Tibial nerve (tissue), 4 donors: ENCODE measurements at places on chromosomes 5 and 9. TPM values are rescaled to one million over a fixed set of nuclear protein-coding genes. Genes with fewer than 3 reads are reported as not detected.
A peak's percentile ranks its signal among the peaks of the same experiment; 100 is the strongest.

Gene MCC
- total RNA-seq: 55.5 TPM

Gene RASEF
- 2.4 TPM for total RNA-seq

Gene ACSL6
- 3.3 TPM for total RNA-seq

Gene FYB1
- total RNA-seq: 25.1 TPM

Gene GPR151
- not detected for total RNA-seq

Gene CHD1
- total RNA-seq: 55.7 TPM

Gene KLF4
- total RNA-seq: 93.3 TPM

Gene CACNA1B
- under 0.01 TPM for total RNA-seq

Gene CAMK2A
- 2.4 TPM for total RNA-seq

Gene SPATA31A3
- total RNA-seq: not detected

Gene UGT3A2
- not detected for total RNA-seq

Gene FAM200C
- 12.5 TPM for total RNA-seq

DNA sequence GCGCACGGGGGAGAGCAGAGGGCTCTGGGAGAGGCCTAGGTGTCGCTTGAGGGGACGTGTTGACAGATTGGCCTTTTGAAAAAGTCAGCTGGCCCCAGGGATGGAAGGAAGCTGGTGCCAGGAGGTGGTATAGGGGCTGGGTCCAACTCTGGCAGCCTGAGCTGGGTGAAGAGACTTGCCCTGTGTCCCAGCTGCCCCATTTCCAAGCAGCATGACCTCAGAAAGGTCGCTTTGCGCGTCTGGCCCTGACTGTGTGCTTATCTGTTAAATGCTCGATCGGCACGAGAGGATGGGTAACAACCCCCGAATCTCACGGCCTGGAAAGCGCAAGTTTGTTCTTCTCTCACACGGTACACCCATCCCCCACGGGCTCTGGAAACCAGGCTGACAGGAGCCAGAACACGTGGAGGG, 31.2 kb upstream of the LAMC3 start:
- DNase-seq: no peak

GRCh38 chr9:99509900-99510535, 287.9 kb downstream of the SEC61B start:
- no peak for DNase-seq

- no peak for DNase-seq
These were observed 280.8 kb downstream of the FANCC start for GRCh38 chr9:95036676-95037075.

- peak; percentile 35 for DNase-seq
These were observed 525.6 kb downstream of the PDE4D start for GRCh38 chr5:59367791-59368394.

GRCh38 chr5:89542736-89543135, 659.8 kb upstream of the MEF2C start:
- DNase-seq: no peak

DNA sequence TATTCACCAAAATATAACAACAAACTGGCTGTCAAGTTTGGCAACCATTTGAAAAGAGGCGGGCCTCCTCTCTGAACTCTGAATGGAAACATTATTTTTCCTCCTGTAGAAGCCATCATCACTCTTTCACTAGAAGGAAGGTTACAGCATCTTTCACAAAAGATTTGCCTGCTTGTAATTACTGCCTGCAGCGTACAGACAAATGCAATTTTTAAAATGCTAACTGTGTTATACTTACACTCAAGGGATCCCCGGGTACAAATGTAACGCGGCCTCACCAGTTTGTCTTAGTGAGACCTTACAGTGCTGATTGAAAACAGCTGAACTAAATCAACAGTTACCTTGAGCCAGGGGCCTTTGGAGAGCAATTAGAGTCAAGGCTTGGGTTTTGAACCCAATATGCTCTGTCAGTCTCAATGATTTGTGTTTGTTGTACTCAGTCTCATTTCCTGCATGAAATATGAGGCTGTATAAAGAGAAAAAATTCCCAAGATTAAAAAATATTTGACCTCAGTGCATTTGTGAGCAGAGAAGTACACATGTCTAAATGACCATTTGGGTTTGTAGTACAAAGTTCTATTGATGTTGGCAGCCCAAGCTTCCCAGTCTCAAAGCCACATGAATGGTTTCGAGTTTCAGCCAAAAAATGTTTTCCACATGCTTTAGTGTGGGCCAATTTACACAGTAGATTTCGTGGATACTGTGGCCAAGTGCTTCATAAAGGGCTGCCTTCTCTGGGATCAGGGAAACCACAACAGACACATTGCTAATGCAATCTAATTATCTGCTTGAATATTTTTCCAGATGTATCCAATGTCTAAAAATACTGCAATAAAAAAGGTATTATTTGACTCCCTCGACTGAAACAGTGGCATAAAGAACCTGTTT, 500.0 kb downstream of the SPATA31D1 start:
- DNase-seq: peak; percentile 20

GRCh38 chr5:99775189-99775588, 760.0 kb upstream of the FAM174A start:
- DNase-seq: no peak

GRCh38 chr5:176700239-176700847, 53.1 kb downstream of the TSPAN17 start:
- no peak for DNase-seq

GRCh38 chr5:84092738-84093137, 291.9 kb downstream of the EDIL3 start:
- DNase-seq: no peak

- no peak for DNase-seq
These were observed 138.7 kb downstream of the RAPGEF6 start for GRCh38 chr5:131496400-131496713.

DNA sequence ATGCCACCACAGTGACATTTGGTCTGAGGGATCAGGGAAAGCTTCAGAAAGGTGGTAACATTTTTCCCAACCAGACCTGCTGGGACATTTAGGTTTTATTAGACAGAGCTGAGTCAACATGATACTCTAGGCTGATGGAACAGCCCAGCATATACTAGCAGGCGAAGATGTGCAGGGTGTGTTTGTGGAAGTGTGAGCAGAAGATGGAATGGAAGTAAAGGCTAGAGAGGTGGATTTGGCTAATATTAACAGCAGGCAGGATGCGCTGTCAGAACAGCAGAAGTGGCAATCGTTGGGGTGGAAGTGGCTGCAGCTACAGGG, 340.6 kb downstream of the ASTN2 start:
- no peak for DNase-seq

DNA sequence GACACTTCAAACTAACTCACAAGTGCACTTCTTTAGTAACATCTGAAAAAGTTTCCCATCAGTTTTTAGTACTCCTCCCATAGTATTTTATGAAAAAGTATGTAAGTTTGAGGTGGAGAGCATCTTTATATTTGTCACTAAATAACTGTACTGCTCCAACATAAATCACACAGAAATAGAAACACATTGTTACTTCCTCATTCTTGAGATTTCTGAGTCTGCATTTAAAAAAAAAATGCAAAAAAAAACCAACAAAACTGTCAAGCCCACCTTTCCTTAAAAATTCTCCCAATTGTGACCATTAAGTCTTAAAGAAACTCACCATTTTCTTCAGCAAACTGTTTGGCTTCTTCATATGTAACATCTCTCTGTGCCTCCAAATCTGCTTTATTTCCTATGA, 18.7 kb downstream of the RAB14 start:
- DNase-seq: no peak

GRCh38 chr5:107860044-107860443, 189.3 kb upstream of the EFNA5 start:
- DNase-seq: no peak

DNA sequence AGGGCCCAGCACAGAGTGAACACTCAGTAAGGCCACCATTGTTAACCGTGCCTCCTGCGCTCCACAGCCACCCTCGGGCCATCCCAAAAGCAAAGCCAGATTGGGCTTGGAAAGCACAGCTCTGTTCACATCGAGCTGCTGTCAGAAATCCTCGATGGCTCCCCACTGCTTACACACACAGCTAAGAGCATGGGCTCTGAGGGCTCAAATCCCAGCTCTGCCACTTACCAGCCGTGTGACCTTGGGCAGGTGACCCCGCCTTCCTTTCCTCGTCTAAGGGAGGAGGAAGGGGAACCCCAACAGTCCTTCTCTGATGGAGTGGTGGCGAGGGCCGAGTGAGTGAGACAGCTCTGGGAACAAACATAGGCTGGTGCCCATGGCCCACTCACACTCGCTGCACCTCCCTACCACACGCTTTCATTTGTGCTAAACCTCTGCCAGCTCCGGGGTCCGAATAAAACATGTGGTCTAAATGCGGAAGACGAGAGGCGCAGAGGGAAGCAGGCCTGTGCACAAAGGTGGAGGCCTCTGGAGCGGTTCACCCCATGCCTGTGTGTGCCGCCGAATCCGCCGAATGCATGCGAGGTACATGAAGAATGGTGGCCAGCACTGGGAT, 139.3 kb downstream of the PAX5 start:
- DNase-seq: no peak

DNA sequence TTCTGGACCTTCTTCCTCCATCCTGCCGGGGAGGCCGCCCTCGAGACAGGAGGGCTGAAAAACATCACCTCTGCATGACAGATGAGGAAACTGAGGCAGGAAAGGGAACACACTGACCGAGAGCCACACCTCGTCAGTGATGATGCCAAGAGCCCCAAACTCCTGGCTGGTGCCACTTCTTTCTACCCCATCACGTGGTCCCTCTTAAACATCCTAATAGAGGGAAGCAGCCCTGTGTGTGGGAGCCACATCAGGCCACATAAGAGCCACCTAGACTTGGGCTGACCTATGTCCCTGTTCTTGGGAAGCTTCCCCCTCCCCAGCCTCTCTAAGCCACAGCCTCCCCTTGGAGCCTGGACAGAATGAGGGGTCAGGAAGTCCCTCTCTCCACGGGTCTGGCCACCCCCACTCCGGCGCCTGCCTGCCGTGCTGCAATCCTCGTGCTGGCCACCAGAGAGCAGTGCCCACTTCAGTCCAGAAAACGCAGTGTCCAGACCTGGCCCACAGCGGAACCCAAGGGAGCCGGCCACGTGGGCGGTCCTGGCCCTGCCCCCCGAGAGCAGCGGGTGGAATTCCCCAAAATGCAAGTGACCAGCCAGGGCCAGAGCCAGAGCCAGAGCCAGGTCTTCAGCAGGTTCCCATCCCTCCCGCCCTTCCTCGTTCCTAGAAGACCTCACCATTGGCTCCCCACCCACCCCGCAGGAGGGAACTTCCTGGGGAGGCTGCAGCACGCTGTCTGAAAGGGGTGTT, 54.7 kb upstream of the SARDH start:
- DNase-seq: peak; percentile 78

- no peak for DNase-seq
These were observed 7.6 kb upstream of the OTULIN start for GRCh38 chr5:14656898-14657297.

GRCh38 chr9:794386-794785, 47.1 kb upstream of the DMRT1 start:
- no peak for DNase-seq

GRCh38 chr5:80372780-80373179, 35.1 kb upstream of the ZFYVE16 start:
- DNase-seq: no peak

DNA sequence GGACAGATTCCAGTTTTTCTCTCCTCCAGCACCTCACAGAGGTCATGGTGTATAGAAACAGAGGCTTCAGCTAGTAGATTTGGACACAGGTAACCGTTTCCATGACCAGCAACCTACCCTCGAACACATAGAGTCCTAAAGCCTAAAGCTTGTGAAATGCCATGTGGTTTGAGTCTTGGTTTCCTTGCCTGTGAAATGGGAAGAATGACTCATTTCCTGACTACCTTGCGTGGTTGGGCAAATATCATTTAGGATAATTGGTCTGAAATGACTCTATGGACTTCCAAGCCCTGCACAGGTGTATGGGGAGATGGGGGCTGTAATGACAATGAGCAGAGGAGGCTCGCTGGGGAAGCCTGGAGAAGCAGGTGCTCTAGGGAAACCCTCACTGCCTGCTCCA, 134.6 kb downstream of the TTLL11 start:
- no peak for DNase-seq

DNA sequence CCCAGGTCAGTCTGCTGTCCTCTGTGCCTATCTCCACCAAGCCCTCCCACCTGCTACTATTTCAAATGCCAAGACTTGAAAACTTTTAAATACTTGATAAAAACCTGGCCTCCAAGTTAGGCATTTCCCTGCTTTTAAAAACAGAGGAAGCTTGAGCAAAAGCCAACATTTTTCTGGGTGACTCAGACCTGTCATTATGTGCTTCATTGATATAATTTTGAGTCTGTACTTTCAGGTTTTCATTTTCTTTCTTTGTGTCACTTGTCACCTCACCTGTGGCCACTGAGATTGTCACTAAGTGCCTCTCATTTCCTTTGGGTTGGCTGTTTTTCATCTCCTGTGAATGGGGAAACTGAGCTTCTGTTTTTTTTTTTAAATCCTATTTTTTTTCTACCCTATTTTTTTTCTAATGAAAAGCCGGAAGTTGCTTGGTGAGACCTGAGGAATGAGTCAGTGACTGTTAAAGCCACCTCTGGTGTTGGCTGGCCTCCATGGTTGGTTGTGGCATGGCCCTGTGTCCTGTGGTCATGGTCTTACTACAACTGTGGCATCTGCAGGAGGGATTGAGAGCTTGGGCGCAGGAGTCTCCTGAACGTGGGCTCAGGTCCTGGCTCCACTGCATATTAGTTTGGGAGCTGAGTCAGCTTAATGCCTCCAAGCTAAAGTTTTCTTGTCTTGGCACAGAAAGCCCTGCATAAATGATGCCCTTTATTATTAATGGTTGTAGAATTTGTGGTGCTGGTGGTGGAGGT, 56.7 kb downstream of the ARHGAP26 start:
- no peak for DNase-seq

DNA sequence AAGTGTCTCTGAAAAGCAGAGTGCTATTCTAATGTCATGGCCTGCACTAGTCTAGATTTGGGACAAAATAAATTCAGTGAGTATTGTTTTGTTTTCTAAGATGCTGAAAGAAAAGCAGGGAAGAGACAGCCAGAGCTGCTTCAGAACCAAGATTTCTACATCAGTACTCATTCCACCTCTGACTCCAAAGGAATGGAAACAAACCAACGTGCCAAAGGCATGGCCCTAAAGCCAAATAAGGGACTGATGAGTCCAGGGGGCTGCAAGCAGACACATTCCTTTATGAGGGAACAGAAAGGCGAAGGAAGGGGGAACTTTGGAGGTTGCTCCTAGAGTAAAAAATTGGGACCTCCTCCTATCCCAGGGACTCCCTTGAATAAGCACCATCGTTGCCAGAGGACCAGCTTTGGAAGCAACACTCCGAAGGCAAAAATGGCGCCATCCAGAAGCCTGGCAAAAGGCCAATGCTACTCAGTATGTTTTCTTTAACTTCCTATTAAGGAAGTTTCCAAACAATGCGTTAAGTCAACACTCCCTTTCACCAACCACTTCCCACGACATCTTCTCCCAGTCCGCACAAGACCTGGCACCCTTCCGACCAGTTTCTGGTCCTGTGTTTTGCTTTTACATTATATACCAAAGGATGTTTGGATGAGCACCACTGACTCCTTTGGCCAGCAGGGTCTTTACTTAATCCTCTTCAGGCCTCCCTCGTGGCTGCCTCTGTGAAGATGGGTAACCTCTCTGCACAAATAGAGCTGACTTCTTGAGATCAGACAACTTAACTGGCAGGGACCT, 31.6 kb downstream of the ADAM19 start:
- DNase-seq: no peak
